ENCODE measurements at places on chromosomes 5 and 9.
A peak's percentile ranks its signal among the peaks of the same experiment; 100 is the strongest.

DNA sequence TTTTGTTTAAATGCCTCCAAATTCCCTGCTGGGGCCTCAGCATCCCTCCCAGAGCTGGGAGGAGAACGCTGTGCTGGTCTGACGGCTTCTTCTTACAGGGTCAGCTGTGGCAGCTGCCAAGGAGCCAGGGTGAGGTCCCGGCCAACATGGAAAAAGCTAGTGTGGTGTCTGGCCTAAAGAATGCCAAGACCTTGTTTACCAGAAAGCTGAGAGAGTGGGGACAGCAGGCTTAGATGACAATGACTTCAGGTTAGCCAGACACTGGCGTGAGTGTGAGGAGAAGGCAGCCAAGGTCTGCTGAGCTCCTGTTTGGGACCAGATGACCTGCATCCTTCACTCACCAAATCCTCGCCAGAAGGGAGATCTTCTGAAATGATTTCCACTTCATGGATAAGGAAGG lies 112.5 kb downstream of the CRB2 start:
- no peak for DNase-seq

GRCh38 chr9:27701587-27701986 lies 128.3 kb upstream of the C9orf72 start:
- no peak for DNase-seq

GRCh38 chr5:89187268-89187667 lies 304.3 kb upstream of the MEF2C start:
- no peak for DNase-seq

- DNase-seq, result no peak
These were observed 150.1 kb downstream of the KDM4C start for GRCh38 chr9:6907772-6908381.

GRCh38 chr5:4661836-4662235 lies 478.3 kb upstream of the ADAMTS16 start:
- no peak for DNase-seq

DNA sequence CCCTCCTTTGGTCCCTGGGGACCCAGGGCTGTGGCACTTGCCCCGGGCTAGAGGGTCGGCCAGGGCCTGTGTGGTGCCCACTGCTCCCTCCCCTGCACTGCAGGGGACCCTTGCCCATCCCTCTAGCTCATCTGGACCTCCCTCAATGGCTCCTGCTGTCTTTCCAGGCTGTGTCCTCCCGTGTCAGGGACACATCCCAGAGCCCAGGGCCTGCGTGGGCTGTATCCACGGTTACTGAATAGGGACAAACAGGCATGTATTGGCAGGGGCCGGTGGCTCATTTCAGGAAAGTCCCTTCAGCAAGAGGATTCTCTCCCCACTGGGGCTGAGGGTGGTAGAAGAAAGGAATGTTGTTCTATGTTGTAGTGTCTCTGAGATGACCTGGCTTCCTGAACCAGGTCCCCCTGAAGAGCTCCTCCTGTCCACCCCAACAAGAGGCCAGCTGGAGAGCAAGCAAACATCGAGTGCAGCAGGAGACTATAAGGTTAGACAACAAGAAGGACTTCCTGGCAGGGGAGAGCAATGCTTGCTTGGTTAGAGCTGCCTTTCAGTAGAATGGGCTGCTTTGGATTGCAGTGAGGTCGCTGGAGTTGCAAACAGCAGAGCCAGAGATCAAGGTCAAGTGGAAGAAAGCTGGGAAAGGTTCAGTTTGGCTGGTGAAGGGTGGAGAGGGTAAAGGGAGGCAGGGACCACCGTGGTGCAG lies 1.0 kb upstream of the CRB2 start:
- DNase-seq, result no peak

GRCh38 chr5:158849219-158849791 lies 250.4 kb downstream of the EBF1 start:
- no peak for DNase-seq

GRCh38 chr5:62475072-62475471 lies 62.5 kb downstream of the IPO11 start:
- DNase-seq, result no peak

DNA sequence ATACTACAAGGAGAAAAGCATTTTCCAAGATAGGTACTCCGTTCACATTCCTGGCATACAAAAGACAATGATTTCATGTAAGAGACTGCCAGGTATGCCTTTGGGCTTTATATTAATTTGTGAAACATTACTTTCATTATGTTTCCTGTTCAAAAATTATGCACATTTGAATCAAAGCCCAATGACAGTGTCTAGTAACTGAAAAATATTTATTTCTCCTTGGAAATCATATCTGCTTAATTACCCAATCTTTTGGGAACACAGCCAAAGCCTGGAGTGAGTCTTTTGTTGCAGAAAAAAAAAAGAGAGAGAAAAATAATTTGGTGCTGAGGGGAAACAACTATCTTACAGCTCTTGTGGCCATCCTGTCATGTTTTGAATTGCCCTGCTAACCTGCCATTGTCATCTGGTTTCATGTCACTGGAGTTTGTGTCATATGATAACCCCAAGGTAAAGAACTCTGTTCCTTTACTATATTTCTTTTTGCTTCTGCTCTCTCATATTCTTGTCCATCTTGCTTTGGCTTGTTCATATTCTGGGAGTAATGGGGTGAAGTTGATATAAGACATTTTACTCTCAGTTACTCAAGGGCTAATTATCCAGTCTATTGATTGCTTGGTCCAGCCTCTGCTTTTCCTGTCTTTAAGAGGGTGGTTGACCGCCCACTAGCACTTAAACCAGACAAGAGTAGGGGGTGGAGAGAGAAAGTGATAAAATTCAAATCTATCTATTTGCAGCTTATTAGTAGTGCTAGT lies 238.3 kb upstream of the NUDT12 start:
- DNase-seq, result no peak

DNA sequence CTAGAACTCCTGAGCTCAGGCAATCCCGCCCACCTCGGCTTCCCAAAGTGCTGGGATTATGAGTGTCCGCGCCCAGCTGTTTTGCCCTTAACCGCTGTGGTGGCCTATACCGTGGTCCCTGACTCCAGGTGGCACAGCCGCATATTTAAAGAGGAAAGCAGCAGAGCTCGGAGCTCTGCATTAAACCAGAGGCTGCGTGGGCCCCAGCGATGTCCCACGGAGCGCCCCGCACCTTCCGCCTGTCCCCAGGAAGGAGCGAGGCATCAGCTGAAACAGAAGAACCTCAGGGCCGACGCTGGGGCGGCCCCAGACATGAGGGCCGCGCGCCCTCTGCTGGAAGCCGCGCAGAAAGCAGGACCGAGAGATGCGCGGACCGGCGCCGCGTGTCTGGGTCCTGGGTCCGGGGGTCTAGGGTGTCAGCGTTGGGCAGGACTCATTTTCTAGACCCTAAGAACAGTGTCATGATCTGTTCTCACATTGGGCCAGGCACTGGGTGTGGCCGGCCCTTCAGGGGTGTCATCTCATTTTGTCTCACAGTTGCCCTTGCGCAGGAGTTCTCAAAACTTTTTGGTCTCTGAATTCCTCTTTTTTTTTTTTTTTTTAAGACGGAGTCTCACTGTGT lies 37.7 kb downstream of the LAMC3 start:
- peak; percentile 17 for DNase-seq

GRCh38 chr5:179153341-179153901 lies 93.2 kb downstream of the ZNF354C start:
- no peak for DNase-seq

Data from activated CD8-positive, alpha-beta memory T cell treated with anti-CD3 and anti-CD28 coated beads for 1 hour (primary cell).